Activated CD4-positive, alpha-beta T cell treated with anti-CD3 and anti-CD28 coated beads for 36 hours (primary cell): ENCODE measurements at places on chromosomes 4 and X. TPM values are rescaled to one million over a fixed set of nuclear protein-coding genes. Genes with fewer than 3 reads are reported as not detected.
A peak's percentile ranks its signal among the peaks of the same experiment; 100 is the strongest.

- DNase-seq = no peak
- no peaks in the 10 kb centered on the region for H3K36me3 ChIP-seq
- H3K27ac ChIP-seq = no peak overlapping the region
- H3K27me3 ChIP-seq = peaks cover 2% of the 10 kb centered on the region
- no peaks in the 10 kb centered on the region for H3K4me1 ChIP-seq
- no peak overlapping the region for H3K4me3 ChIP-seq
Measured at GRCh38 chr4:158384414-158384813, 137.3 kb upstream of the RXFP1 start.

GRCh38 chr4:159787901-159788300 lies 685.0 kb downstream of the RAPGEF2 start:
- DNase-seq = no peak
- no peak overlapping the region for H3K4me3 ChIP-seq
- H3K27me3 ChIP-seq = no peaks in the 10 kb centered on the region
- H3K27ac ChIP-seq = no peak overlapping the region
- H3K36me3 ChIP-seq = no peaks in the 10 kb centered on the region

DNA sequence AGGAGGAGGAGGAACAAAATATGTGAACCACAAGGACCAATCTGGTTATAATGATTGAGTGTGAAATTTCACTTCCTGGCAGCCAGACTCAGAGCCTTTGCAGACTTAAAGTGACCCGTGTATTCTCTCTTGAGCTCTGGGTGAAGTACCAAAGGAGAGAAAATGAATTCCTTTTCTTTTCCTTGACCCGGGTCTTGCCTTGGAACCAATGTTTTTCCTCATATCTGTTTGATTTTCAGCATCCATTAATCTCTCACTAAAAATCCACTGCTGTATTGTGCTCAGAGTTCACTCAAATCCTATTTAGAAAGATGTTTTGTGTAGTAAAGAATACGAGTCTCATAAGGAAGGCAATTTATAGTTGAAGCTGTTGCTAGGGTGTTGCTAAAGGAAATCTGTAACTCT lies 78.3 kb upstream of the C1QTNF7 start:
- no peaks in the 10 kb centered on the region for H3K27me3 ChIP-seq
- DNase-seq = no peak
- H3K36me3 ChIP-seq = no peaks in the 10 kb centered on the region
- H3K27ac ChIP-seq = no peak overlapping the region
- H3K4me3 ChIP-seq = no peak overlapping the region

- no peaks in the 10 kb centered on the region for H3K27me3 ChIP-seq
- no peaks in the 10 kb centered on the region for H3K4me1 ChIP-seq
- no peak overlapping the region for H3K4me3 ChIP-seq
- no peaks in the 10 kb centered on the region for H3K36me3 ChIP-seq
- no peak for DNase-seq
Measured at GRCh38 chr4:156686120-156686519, 285.5 kb downstream of the PDGFC start.

GRCh38 chr4:3249711-3250437 lies 915 bp downstream of the MSANTD1 start:
- no peaks in the 10 kb centered on the region for H3K27me3 ChIP-seq
- no peak overlapping the region for H3K4me3 ChIP-seq
- H3K4me1 ChIP-seq = no peaks in the 10 kb centered on the region
- DNase-seq = no peak
- no peak overlapping the region for H3K27ac ChIP-seq

DNA sequence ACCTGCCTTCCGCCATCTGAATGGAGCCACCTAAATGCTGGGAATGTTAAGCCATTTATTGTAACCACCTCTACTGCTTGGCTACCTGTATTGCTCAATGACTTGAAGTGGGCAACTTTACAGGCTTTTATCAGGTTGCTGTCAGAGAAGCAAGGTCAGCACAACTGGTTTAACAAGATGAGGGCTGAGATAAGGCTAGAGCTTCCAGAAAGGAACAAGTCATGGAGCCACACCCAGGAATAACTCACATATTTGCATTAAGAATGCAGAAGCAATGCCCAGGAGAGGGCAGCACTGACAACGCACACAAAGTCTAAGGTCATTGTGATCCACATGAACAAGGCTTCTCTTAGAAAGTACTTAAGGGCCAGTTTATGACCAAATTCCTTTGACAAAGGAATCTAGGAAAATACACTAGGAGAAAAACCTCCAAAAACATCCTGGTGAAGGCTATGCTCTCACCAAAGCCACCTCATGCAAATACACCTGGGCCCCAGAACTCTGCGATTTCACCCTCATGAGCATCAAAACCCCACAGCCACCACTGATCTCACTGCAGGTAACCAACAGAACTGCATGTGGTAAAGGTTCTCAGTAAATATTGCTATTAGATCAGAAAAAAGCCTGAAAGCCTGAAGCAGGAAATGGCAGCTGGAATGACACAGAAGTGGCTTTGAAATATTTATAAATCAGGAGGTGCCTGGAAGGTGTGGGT lies 15.0 kb upstream of the STS start:
- peak; percentile 53 for DNase-seq
- no peaks in the 10 kb centered on the region for H3K27me3 ChIP-seq
- H3K36me3 ChIP-seq = peaks cover 1% of the 10 kb centered on the region
- no peak overlapping the region for H3K4me3 ChIP-seq
- peaks cover 27% of the 10 kb centered on the region for H3K4me1 ChIP-seq

The TRIM61 gene
- 1.1 TPM for total RNA-seq

The TENM3 gene
- not detected for total RNA-seq
